ENCODE measurements at places on chromosomes 3 and 15.

DNA sequence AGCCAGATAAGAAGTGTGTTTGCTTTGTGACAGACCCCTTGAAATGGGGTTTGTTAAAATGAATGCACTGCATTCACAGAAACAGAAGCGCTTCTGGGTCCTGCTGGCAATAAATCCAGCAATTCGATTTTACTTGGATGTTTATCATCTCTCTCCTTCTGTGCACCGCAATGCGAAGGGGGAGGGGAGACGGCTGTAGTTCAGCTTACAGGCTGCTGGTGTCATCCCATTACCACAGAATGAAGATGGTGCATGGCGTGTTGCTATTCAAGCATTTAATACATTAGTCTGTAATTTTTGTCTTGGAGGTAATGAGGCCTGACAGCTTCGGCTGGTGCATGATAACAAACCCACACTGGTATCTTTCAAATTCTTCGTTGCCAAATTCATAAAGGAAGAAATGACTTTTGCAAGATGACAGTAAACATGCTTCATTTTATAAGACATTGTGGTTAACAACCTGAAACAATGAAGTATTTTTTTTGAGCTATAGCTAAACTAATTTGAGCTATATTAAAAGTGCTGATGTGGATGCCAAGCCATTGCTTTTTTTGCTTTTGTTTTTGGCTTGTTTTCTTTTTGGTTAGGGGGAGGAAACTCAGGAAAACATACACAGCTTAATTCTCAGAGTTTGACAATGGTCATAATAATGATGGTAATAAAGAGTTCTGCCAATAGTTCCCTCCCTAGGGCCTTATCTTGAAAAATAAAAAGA lies 418.3 kb downstream of the OTOL1 start:
- DNase-seq, result peak; percentile 73

DNA sequence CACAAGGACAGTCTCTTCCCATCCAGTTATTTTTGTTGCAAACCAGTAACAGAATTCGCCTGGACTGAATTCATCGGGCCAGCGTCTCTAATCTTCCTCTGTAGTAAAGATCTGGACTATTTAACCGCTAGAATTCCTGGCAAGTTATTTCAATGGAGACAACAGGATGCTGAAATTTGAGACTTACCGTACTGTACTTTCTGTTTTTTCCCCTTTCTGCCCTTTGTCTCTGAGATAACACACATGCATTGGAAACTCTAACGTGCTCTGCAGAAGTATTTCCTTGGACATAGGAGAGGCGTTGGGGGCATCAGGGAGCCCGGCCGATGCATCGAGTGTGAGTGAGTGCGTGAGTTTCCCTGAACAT lies 61.5 kb downstream of the ASB7 start:
- peak; percentile 47 for DNase-seq

GRCh38 chr3:109336291-109336861 lies 970 bp downstream of the DPPA4 start:
- DNase-seq, result peak; percentile 9

- DNase-seq, result no peak
Observed at GRCh38 chr3:23749609-23750008, 56.1 kb upstream of the UBE2E1 start.

DNA sequence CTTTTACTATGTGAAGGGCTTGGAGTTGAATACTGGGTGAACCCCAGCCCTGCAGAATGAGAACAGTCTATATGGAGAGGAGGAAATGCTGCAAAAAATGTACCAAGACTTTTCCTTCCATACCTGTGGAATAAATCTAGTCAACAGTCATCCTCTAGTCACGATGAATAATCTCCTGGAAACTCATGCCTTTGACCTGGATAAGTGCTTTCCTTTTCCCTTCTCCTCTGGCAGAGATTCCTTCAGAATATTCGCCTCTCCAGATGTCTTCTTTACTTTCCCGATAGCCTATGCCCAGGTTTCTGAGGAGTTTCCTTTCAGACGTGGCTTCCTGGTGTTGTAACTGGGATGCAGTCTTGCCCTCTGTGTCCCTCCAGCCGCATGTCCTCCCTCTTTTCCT lies 28.1 kb downstream of the CCNL1 start:
- no peak for DNase-seq

GRCh38 chr15:40029979-40030893 lies 8.7 kb downstream of the SRP14 start:
- DNase-seq, result peak; percentile 31

GRCh38 chr15:32029862-32030781 lies at the start of gene CHRNA7:
Gene CHRNA7, plus strand, starts transcription at chr15:32030515. Its CDS starts 80 bp downstream, at chr15:32030595.
- DNase-seq, result peak; percentile 37

DNA sequence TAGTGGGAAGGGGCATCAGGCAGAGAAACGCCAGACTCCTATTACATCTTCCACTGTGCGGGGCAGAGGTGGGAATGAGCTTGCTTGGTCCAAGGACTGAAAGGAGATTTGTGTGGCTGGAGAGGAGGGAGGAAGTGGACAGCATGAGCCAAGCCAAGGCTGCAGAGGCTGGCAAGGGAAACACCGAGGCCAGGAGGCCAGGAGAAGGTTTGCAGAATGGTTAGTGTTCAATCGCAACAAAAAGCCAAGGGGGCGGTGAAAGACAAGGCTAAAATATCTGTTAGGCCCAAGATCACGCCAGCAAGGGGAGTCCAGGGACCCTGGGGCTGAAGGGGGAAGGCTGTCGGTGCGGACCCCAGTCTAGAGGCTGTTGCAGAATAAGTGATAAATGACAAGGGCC lies 75.8 kb downstream of the CPN2 start:
- peak; percentile 38 for DNase-seq

DNA sequence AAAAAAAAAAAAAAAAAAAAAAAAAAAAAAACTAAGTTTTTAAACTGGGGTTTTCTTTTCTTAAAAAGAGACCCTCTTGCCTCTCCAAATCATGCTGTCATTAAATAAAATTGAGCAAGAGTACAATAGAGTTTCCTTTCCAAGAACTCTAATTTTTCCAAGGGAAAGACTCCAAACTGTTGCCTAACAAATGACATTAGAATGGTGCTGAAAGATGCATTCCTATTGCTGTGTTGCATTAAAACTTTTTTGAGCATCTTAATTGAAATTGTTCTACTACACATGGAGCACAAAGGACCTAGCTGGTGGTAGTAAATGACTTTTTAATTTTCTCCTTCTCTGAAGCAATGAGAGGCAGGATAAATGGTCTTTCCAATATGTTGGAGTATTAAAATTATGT lies 469.1 kb upstream of the ARHGEF26 start:
- DNase-seq, result no peak

- DNase-seq, result no peak
Observed at GRCh38 chr3:134004841-134005240, 24.9 kb downstream of the SLCO2A1 start.

GRCh38 chr3:153357436-153357835 lies 195.4 kb downstream of the RAP2B start:
- no peak for DNase-seq

GRCh38 chr3:146543461-146544001 lies 876 bp downstream of the PLSCR1 start:
- peak; percentile 42 for DNase-seq

- peak; percentile 65 for DNase-seq
Observed at GRCh38 chr3:18153571-18154173, 271.5 kb downstream of the SATB1 start.

- no peak for DNase-seq
Observed at GRCh38 chr15:101035611-101036010, 116.5 kb downstream of the LRRK1 start.

GRCh38 chr3:147191795-147192385 lies 214.5 kb downstream of the ZIC4 start:
- DNase-seq, result peak; percentile 74

- no peak for DNase-seq
Observed at GRCh38 chr15:73134196-73134595, 81.9 kb downstream of the NEO1 start.

DNA sequence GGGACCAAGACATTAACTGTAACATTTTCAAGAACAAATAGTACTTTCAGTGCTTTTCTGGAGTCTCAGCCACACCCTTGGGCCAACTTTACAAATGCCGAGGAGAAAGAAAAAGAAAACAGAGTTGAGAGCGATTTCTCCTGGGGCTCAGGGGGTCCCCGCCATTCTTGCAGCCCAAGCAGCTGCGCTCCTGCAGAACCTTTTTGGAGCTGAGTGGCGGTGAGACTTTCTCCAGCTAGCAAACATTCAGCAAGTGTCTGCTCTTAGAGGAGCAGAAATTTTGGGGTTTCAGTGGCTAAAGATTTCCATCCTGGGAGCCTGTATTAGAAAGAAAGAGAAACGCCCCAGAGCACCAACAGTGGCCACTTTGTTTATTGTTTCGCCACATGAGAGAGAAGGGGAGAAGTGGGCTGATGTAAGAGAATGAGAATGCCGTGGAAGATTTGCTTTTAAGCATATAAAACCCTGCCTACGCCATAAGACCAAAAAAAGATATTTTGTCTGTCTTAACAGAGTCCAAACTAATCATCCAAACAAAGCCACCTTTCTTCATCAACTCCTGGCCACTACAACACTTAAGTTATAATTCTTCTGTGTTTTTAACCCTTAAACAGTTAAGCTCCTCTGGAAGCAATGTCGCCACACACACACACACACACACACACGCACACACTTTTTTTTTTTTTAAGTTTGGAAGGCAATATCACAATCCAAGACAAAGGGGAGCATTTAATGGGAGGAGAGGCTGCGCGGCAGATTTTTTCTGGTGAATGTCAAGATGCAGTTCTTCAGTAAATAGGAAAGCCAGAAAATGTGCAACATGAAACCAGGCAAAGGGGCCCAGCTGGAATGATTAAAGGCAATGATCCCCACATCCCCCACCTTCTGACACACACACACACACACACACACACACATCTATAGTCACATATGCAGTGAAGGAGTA lies 19.2 kb downstream of the EID1 start:
- peak; percentile 70 for DNase-seq

DNA sequence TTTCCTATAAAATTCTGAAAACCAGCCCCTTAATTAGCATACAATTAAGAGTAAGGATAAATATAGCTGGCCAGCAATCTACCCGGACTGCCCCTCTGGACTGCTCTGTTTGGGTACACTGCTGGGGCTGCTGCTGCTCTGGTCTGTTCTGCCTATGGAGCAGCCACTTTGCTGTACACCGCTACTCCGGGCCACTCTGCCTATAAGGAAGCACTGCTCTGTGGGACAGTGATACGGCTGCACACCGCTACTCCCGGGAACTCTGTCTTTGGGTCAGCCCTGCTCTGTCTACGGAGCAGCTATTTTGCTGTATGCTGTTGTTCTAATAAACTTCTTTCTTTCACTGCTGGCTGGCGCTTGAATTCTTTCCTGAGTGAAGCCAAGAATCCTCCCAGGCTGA lies 316.5 kb upstream of the PLSCR5 start:
- DNase-seq, result no peak
